Suprapubic skin (tissue), 4 donors: ENCODE measurements at places on chromosomes 1 and 21. TPM values are rescaled to one million over a fixed set of nuclear protein-coding genes. Genes with fewer than 3 reads are reported as not detected.

URB1 gene
- 32.7 TPM for total RNA-seq

SPRR2F gene
- 4.2 TPM for total RNA-seq

KRTAP19-1 gene
- total RNA-seq: 8.7 TPM

HTR1D gene
- total RNA-seq: not detected

GRCh38 chr1:151942882-151943281, 33.6 kb upstream of the THEM4 start:
- H3K36me3 ChIP-seq: no peaks in the 10 kb centered on the region
- H3K27me3 ChIP-seq: no peaks in the 10 kb centered on the region
- DNase-seq: no peak
- peak overlapping the region; percentile 14 for H3K27ac ChIP-seq
- peaks cover 58% of the 10 kb centered on the region for H3K4me1 ChIP-seq

DNA sequence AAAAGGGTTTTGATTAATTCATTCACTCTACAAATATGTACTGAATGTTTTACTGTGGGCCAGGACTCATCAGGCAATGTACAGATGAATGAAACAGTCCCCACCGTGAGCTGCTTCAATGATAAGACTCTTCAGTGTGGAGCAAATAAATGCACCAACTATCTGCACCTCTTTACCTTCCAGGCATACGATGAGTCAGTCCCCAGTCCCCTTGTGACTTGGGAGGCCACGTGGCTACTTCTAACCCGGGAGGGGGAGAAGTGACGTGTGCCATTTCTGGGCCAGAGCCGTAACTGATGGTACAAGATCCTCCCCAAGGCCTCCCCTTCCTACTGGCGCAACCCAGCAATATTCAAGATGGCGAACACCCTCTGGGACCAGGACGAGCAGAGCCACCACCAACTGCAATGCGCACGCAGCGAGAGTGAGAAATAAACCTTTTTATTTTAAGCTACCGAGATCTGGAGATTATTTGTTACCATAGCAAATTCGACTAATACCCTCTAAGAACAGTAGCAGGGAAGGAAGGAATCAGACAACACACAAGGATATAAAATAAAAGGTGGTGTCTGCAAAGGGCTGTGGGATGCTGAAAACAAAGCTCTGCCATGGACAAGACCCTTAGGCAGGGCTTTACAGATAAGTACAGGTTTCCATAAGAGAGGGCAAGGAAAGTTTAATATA, 74.5 kb downstream of the NPHP4 start:
- no peak overlapping the region for H3K27ac ChIP-seq
- peaks cover 10% of the 10 kb centered on the region for H3K4me1 ChIP-seq
- no peak overlapping the region for H3K4me3 ChIP-seq

- peak; percentile 37 for DNase-seq
- H3K27me3 ChIP-seq: no peaks in the 10 kb centered on the region
- H3K36me3 ChIP-seq: peaks cover 35% of the 10 kb centered on the region
- H3K4me1 ChIP-seq: no peaks in the 10 kb centered on the region
These were observed 39.6 kb downstream of the SLC19A1 start for GRCh38 chr21:45502600-45502999.

DNA sequence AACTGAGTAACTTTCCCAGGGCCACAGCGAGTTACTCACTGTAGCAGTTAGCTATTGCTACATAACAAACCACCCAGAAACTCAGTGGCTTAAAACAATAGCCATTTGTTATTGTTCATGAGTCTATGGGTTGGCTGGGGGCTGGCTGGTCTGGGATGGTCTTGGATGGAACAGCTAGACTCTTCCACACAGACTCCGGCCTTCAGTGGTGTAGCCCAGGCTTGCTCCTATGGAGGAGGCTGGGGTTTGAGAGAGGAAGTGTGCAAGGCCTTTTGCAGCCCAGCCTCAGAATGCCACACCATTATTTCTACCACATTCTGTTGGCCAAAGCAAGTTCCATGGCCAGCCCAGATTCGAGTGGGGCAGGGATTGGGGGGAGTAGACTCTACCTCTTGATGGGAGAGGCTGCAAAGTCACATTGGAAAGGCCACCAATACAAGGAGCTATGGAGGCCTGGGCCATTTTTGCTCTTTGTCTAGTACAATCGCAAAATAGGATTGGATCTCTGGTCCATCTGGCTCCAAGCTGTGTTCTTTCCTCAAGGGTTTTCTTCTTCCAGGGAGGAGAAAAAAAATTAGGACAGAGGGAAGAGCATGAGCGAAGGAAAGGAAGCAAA, 37.5 kb upstream of the TTC22 start:
- DNase-seq: peak; percentile 66
- no peak overlapping the region for H3K4me3 ChIP-seq
- H3K36me3 ChIP-seq: no peaks in the 10 kb centered on the region
- H3K27ac ChIP-seq: no peak overlapping the region
- H3K27me3 ChIP-seq: no peaks in the 10 kb centered on the region
- H3K4me1 ChIP-seq: peaks cover 12% of the 10 kb centered on the region

- no peak overlapping the region for H3K27ac ChIP-seq
- no peak for DNase-seq
- peaks cover 2% of the 10 kb centered on the region for H3K4me1 ChIP-seq
- no peaks in the 10 kb centered on the region for H3K36me3 ChIP-seq
- no peak overlapping the region for H3K4me3 ChIP-seq
- no peaks in the 10 kb centered on the region for H3K27me3 ChIP-seq
These were observed 6.7 kb downstream of the PHC2 start for GRCh38 chr1:33424205-33424604.

DNA sequence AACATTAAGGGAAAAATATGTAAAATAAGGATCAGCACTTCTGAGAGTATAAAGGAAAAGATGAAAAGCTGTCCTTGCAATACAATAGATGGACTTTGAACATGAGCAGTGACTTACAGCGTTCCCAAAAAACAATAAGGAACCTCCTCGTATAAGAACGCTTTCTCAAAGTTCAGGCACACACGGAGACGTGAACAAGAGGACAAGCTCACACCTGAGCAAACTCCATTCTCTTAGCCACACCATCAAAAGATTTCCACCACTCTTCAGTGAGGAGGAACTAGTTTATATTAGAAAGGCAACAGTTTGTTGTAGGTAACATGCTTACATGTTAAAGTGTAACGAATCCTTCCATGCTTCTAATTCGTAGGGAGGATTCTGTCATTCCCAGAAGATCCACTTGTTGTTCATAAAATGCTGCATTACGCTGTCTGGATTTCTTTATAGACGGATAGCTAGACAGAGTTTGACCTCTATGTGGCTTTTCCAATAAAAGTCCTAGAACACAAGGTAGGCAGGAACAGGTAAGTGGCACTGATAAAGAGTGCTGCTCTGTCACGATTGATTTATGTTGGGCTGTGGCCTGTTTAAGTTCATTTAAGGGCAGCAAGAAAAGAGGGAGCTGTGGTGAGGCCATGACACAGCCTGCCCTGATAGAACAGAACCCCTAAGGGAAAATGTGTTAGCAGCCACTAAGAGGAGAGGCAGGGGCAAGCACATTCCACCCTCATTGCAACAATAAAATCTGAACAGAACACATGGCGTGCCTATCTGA, 37.0 kb upstream of the ATP1A1 start:
- DNase-seq: no peak
- H3K4me1 ChIP-seq: peaks cover 20% of the 10 kb centered on the region
- H3K4me3 ChIP-seq: no peak overlapping the region
- no peaks in the 10 kb centered on the region for H3K36me3 ChIP-seq
- H3K27me3 ChIP-seq: no peaks in the 10 kb centered on the region

DNA sequence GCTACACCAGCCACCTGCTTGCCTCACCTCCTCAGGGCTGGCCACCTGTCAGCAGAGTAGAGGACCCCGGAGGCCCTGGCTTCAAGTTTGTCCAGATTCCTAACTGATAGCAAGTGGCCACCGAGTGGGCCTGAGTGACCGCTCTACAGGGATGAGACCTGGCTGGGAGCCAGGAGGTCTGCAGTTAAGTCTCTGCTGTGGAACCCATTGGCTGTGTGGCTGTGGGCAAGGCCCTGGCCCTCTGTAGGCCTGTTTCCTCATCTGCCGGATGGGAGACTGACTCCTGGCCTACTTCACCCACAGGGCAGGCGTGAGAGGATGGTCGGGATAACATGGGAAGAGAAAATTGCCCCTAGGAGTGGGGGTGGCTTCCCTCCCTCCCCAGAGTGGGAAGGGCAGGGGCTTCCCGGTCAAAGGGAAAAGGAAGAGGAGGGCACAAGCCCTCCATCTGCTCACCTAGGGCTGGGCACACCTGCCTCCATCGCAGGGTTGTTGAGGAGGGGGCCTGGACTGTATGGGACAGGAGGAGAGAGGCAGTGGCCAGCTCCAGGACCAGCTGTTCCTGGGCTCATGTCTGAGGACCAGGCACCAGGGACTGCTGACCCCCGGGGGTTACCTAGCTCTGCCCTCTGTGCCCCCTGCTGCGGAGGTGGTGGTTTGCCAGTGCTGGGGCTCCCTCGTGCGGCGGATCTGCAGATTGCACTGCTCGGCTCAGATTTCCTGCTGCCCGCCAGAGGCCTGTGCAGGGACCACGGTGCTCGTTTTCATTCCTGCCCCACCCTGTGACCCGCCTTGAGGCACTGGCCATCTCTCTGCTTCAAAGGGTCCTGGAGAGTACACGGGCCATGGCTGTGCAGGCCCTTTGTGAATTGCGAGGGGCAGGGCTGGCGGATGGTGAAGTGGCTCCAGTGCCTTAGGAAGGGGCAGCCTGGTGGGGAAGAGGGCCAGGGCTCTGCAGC, 9.1 kb upstream of the MTFR1L start:
- peaks cover 70% of the 10 kb centered on the region for H3K36me3 ChIP-seq
- H3K27me3 ChIP-seq: no peaks in the 10 kb centered on the region
- H3K4me3 ChIP-seq: no peak overlapping the region
- H3K4me1 ChIP-seq: peaks cover 42% of the 10 kb centered on the region
- no peak overlapping the region for H3K27ac ChIP-seq
- peak; percentile 82 for DNase-seq
